ENCODE measurements at places on chromosomes 7 and 10. TPM values are rescaled to one million over a fixed set of nuclear protein-coding genes. Genes with fewer than 3 reads are reported as not detected.
A peak's percentile ranks its signal among the peaks of the same experiment; 100 is the strongest.

DNA sequence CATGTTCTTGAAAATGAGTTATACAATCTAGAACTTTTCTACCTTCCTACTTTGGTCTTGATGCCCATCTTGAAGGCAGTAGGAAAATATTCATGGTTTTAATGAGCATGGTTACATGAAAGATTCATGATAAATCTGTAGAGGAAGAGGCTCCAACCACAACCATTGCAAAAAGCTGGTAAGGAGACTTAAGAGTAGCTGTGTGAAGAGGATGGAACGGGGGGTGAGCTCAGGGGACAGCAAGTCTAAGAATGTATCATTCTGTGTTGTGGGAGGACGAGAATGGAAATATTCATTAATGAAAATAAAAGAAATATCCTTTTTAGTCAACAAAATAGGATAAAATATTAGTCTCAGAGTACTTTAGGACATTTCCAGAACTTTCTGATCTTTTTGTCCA is 81.1 kb downstream of the BMPER start:
- no peak for DNase-seq

GRCh38 chr10:69080226-69080625 is 7.7 kb upstream of the SRGN start:
- no peak for DNase-seq

DNA sequence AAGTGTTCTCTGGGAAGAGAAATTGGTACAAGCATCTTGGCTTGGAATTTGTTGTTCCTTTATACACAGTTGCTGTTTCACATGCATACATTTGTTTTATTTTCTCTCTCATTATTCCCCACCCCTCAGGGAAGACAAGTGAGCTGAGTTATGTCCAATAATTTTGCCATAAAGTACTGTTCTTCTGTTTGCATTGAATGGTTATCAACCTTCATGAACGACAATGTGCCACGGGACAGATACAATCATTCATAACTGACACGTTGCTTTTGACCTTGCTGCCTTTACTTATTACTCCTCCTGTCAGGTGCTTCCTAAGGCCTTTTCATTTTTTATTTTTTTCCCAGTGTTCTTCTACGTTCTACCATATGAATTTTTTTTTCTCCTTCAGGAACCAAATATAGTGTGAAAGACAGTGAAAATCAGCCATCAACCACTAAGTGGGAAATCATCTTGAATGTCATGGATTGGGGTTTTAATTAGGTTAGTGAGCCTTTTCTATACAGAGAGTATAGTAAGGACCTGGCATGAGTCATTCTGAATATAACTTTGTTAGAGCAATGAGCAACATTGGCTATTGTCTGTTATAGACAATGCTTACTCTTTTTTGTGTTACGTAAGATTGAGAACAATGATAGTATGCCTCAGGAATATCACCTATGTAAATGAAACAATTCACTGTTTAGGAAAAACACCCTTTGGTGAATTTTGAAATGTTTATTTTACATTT is 383.2 kb downstream of the MALRD1 start:
- DNase-seq = no peak

DNA sequence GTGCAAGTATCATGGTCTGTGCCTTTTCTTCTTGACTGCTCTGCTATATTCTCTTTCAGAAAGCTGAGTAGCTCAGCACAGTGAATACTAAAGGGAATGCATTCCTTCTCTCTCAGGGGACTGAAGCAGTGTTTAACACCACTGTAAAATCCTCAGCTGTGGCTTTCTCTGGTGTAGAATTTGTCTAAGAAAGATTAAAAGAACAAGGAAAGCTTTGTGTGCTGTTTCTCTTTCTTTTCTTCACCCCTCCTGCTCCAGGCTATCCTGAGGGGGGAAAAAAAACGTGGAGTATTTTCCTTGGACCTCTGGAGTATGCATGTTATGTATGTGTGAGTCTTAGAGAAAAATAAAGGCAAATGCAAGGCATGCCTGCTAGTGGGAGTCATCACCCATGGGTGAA is 383.9 kb downstream of the AUTS2 start:
- DNase-seq = no peak

COL1A2 gene
- 28.1 TPM for total RNA-seq

DNA sequence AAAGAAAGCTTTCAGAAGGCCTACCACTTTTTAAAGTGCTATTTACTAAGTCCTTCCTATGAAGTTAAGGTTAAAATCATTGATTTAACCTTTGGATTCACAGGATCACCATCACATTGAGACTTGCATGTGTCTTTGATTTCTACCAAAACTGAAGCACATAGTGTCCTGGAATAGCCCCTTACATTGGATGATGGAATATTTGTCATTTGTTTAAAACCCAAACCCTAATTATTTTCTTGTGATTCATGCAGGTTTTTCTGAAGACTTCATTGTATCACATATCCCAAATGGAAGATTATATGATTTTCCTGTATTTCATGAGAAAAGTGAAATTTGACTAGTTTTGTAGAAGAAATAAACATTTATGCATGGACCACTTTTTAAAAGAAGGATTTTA is 3.3 kb downstream of the SEMA3A start:
- no peak for DNase-seq

DNA sequence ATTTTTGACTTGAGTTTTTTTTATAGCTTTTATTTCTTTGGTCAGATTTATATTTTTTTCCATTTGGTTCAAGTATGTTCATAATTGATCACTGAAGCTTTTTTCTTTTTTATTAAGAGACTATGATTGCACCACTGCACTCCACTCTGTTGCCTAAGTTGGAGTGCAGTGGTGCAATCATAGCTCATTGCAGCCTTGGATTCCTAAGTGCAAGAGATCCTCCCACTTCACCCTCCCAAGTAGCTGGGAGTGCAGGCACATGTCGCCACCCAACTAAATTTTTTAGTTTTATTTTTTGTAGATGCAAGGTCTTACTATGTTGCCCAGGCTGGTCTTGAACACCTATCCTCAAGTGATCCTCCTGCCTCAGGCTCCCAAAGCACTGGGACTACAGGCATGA is 97.7 kb upstream of the KIF5B start:
- no peak for DNase-seq

DNA sequence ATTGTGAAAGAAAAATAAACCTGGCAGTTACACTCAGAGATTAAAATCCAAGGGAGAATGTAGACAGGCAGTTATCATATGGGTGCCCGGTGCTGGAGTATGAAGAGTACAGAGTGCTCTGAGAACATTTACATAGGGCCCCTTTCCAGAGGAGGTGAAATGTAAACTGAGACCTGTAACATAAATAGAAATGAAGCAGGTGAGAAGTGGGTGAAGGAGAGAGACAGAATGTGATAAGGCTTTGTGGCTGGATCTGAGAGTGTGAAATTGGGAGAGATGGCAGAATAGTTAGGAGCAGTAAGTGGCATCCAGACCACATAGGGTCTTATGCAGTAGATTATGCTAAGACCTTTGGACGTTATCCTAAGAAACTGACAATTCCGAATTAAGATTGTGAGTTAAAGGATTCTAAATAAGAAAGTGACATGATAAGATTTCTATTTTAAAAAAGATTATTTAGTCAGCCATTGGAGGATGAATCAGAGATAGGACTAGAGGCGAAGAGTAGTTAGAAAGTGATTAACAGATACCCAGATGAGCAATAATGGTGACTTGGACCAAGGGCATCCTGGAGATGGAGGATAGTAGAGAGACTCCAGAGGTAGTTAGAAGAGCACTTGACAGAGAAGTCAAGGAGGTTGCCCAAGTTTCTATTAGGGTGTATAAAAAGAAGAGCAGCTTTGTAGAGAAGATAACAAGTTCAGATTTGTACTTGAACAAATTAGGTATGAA is 36.7 kb downstream of the DNAH11 start:
- no peak for DNase-seq

- no peak for DNase-seq
Measured at GRCh38 chr7:78345979-78346378, 547.4 kb downstream of the PHTF2 start.

DNA sequence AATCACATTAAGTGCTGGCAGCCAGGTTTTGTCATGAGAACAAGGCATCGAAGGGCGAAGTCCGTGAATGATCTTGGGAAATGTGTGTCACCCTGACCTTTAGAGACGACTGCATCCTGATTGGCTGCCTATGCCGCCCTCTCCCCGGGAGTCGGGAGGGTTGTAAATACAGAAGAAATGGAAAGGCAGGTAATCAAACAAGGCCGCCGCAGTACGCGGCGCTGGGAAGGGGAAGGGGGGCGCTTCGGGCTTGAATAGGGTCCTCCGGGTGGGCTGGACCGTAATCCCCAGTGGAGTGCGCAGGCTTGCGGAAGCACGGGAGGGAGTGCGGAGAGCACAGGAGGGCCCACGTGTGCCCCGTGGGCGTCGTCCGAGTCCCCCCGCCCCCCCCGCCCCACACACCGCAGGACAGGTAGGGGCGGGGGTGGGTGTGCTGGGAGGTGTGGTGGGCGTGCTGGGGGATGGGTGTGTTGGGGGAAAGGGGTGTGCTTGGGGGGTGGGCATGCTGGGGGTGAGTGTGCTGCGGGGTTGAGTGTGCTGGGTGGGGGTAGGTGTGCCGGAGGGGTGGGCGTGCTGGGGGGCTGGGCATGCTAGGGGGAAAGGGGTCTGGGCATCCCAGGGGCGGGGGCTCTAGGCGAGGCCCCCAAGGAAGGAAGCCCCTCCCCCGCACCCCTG is 169.4 kb downstream of the ARHGAP12 start:
- peak; percentile 79 for DNase-seq

OPN4 gene
- 0.20 TPM for total RNA-seq

DNA sequence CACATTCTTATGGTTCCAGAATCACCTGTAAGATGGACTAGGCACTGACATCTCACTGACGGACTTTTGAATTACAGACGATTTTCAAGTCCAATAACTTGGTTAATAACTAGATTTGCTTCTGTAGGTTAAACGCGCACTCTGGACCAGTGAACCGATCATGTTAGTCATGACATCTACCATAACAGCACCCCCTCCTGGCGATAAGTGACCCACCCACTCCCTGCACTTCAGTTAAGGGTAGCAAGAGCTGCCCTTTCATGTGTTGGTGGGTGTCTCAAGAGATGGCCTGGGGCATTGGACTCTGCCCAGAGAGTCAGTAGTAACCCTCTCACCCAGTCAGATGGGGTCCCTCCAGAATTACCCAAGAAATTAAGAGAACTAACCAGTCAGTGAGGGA is 12.9 kb downstream of the GRM8 start:
- no peak for DNase-seq

AGAP3 gene
- total RNA-seq = 64.0 TPM

DNA sequence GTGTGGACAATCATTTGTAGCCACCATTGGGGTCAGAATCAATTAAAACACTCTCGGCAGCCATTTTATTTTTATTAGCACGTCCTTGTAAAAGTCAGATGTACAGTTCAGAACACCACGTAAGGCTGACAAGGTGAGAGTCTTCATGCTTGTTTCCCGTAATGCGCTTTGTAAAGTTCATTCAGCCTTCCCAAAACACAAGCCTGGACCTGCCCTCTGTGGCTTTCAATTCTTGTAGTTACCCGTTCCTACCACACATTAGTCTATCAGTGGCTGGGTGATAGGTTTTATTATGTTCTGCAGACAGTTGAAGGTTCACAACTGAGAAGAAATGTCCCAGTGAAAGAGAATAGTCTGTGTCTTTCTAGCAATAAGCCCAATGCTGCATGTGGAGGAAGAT is 35.4 kb downstream of the GAD2 start:
- DNase-seq = no peak

KCP gene
- 1.6 TPM for total RNA-seq

DNA sequence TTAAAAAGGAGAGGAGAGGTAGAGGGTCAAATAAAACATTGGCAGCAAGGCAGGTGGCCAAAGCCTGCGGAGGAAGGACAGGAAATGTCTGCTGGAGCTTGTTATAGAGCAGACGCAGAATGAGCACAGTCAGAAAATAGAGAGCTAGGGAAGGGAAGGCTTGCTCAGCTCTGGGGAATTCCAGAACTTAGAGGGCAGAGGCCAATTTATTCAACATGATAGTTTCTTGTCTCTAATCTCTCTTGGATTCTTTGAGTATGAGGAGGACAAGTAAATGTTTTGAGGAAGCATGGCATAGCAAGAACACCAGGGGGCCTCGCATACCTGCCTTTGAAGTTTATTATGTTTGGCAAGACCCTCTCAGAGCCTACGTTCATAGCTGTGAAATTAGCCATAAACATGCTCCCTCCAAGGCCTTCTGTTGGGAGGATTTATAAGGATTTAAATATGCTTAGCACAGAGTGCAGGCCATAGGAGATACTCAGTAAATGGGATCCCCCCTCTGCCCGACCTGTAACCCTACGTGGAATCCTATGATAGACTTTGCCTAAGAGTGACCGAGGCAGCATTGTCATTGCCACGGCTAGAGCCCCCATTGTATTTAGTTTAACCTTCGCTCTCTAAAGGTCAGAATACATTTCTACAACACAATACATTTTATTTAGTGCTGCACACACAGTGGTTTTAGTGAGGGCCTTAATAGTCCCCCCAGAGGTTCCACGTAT is 293.9 kb downstream of the CCDC3 start:
- DNase-seq = peak; percentile 31

CYP3A5 gene
- 112 TPM for total RNA-seq

DNA sequence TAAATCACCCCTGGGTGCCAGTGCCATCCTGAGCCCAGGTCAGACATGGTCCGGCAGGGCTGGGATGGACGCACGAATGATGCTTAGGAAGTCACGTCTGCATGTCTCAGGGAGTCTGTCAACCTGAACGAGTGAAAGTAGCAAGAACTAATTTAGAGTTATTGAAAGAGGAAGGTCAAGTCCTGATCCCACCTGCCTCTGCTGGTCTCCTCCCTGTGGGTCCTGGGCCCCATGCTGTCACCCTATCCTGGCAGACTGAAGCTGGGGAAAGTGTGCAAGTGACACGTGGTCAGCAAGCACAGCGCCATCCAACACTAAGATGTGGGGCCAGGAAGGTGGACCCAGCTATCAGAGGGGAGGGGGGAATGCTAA is 26.1 kb upstream of the GRID1 start:
- DNase-seq = no peak

MINDY4 gene
- 3.8 TPM for total RNA-seq

GRCh38 chr10:74417397-74417796 is 266.4 kb downstream of the ADK start:
- DNase-seq = no peak

DKK1 gene
- total RNA-seq = 3.2 TPM

GRCh38 chr10:110011681-110012080 is 3.9 kb downstream of the ADD3 start:
- no peak for DNase-seq

SFTPA1 gene
- total RNA-seq = not detected

CALCR gene
- not detected for total RNA-seq

ATOH7 gene
- not detected for total RNA-seq

GRCh38 chr7:100085515-100085914 is 3.3 kb upstream of the COPS6 start:
- no peak for DNase-seq
